ENCODE measurements at places on chromosomes 11 and 22.

GRCh38 chr11:123457187-123457770 lies 27.2 kb downstream of the GRAMD1B start:
- no peak for DNase-seq

DNA sequence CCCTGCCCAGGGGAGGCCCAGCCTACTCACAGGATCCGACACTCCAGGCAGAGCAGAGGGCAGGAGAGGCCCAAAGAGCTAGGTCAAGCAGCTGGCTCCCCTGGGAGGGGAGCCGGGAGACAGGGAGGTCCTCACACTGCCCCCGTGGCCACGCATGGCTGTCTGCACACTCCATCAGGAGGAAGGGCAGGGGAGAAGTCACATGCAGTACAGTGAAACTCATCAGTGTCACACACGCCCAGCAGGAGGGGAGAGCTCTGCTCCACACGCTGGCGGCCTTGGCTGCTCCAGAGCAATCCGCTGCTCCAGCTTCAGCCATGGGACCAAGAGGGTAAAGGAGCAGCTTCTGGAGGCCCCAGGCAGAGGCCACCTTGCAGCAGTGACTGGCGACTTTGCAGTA lies 14.3 kb downstream of the TCIRG1 start:
- no peak for DNase-seq

DNA sequence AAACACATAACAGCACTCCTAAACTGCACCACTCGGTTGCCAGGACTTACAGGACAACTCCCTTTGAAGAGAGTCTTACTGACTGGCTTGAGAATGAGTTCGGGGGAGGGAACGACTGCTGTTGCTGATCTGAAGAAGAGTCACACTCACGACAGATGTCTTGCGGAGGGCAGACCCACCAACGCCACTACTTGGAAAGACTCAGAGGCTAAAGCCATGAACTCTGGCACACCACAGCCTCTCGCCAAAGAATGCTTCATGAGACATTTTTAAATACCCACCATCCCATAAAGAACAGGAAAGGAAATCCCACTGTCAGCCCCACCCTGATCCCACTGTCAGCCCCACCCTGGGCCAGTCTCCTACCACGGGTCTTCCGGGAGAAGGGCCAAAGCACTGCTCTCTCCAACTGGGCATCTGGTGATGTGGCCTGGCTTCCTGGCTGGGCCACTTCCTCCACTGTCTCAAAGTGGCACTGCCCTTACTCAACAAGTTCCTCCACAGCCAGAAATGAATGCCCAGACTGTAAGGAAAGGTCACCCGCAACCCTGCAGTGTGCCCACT lies 73.6 kb downstream of the MICAL3 start:
- DNase-seq, result no peak

- DNase-seq, result no peak
Observed at GRCh38 chr11:13717331-13717730, 48.9 kb downstream of the FAR1 start.

DNA sequence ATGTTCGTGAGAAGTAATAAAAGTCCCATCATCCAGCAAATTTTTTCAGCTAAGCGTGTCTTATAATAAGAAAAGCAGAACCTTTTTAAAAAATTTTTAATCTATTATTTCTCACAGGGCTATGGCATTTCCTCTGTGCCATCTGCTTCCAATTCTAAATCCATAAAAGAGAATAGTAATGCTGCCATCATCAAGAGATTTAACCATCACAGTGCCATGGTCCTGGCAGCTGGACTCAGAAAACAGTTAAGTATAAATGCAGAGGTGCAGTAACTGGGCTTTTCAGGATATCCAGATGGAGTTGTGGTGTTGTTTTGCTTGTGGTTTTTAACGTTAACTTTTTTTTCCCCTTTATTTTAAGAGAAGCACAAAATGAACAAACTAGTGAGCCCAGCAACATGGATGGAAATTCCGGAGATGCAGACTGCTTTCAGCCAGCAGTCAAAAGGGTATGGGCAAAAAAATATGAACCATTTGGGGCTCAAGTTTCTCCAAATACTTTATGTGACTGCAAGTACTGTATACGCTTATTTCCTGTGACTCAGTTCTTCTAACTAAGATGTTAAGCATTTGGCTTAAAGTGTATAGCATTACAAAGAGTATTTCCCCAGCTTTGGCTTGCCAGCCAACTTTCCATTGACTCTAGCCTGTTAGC lies 25.2 kb downstream of the GTF2H1 start:
- DNase-seq, result no peak

GRCh38 chr11:27205779-27206570 lies 157.0 kb downstream of the CCDC34 start:
- no peak for DNase-seq
